Kidney tubule cell (primary cell): ENCODE measurements at places on chromosomes 4 and X.
A peak's percentile ranks its signal among the peaks of the same experiment; 100 is the strongest.

DNA sequence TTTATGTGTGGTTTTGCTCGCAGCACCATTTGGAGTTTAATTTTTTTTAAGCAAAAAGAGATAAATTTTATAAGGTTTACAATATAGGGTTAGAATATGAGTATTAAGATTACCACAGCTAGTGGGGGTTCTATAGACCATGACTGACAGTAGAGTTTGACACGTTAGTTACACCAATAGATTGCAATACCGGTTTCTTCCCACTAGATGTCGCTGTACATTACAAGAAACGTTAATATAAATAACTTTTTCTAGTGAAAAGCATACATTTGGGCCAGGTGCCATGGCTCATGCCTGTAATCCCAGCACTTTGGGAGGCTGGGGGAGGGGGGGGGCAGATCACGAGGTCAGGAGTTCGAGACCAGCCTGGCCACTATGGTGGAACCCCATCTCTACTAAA, 433.6 kb downstream of the MAGEB5 start:
- DNase-seq = peak; percentile 39

GRCh38 chrX:63285375-63285774, 65.8 kb downstream of the SPIN4 start:
- DNase-seq = no peak

- peak; percentile 54 for DNase-seq
Observed at GRCh38 chrX:103343105-103343504, 13.1 kb downstream of the TCEAL7 start.

DNA sequence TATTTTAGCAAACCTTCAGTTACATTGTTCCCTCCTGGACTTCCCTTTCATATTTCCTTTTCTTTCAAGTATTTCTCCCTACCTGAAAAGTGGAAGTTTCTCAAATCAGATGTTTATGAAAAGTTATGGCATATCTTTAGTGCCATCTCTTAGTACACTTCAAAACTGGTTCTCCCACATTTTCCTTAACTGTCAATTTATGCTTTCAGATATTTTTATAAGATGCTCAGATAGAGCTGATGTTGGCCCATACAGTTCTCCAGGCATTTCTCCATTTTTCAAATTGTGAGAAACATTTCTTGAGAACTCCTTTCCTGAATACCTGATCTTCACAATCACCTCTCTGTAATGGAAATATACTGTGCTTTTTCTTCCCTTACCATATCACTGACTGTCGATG, 32.5 kb upstream of the AP1AR start:
- no peak for DNase-seq

DNA sequence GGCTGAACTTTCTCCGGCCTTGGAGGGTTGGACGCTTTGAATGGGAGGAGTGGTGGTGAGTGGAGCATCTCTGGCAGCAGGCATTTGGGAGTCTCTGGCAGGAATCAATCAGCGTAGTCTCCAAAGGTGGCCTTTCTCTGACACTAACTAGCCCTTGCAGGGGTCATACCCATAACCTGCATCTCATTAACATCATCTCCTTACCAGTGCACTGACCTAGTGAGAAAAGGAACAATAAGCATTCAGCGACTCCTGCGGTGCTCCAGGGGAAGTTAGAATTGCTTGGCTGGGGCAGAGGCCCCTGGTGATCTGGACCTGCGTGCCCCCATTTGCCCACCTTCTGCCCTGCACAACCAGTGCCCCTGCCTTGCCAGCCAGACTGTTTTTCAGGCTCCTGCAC, 161.9 kb downstream of the PTTG2 start:
- DNase-seq = no peak

GRCh38 chr4:84639145-84639544, 56.2 kb downstream of the CDS1 start:
- no peak for DNase-seq

- DNase-seq = no peak
Observed at GRCh38 chrX:63561425-63561824, 210.3 kb upstream of the SPIN4 start.

DNA sequence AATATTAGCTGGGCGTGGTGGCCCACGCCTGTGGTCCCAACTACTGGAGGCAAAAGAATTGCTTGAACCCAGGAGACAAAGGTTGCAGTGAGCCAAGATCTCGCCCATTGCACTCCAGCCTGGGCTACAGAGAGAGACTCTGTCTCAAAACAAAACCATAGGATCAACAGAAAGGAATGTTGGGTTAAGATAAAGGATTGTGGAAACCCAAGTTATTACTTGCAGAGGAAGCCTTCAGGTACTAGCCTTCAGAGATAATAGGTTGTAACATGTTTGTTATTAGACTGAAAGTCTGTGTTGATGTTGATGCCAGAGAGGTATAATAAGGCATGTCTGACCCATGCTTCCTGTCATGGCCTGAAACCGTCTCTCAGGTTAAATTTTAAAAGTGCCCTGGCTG, 16.9 kb downstream of the SSX5 start:
- DNase-seq = no peak

- DNase-seq = peak; percentile 77
Observed at GRCh38 chrX:117538178-117539089, 578.2 kb downstream of the KLHL13 start.

DNA sequence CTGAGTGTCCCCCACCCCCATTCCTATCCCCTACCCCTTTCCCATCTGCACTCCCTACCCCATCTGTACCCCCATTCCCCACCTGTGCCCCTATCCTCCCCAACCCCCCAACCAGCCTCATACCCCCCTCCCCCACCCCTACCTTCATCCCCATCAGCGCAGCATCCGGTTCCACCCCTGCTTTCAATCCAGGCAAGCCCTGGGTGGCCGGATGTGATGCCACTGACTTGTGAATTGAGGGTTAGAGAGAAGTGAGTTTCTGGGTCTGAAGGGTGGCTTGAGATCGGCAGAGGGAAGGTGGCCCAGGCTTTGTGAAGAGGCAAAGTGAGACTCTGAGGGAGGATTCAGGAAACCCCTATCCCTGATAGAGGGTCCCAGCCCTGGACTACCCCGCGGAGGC, 7.8 kb downstream of the MAGEA4 start:
- DNase-seq = no peak
